Karpas-422 (cell line): ENCODE measurements at places on chromosomes 16 and 17. TPM values are rescaled to one million over a fixed set of nuclear protein-coding genes. Genes with fewer than 3 reads are reported as not detected.

The UNC13D gene
- total RNA-seq: 30.9 and 52.5 TPM in 2 replicates

The SLC52A1 gene
- total RNA-seq: not detected in 2 replicates

The RNF222 gene
- total RNA-seq: not detected in 2 replicates

The SLC35B1 gene
- 24.4 and 37.4 TPM in 2 replicates for total RNA-seq

The AURKB gene
- total RNA-seq: 71.0 and 82.4 TPM in 2 replicates

The TPSAB1 gene
- total RNA-seq: not detected in 2 replicates

The TNFRSF13B gene
- not detected in 2 replicates for total RNA-seq

The MRTFB gene
- 5.3 and 6.5 TPM in 2 replicates for total RNA-seq

The TPSB2 gene
- not detected in 2 replicates for total RNA-seq

The BEAN1 gene
- total RNA-seq: not detected in 2 replicates

The PDILT gene
- total RNA-seq: not detected in 2 replicates

The SLC38A8 gene
- not detected in 2 replicates for total RNA-seq

The CDH13 gene
- 0.56 and 0.79 TPM in 2 replicates for total RNA-seq

The TEKT3 gene
- total RNA-seq: not detected in 2 replicates

The AATK gene
- total RNA-seq: not detected in 2 replicates

The IRX6 gene
- not detected in 2 replicates for total RNA-seq

The DPEP2NB gene
- total RNA-seq: not detected in 2 replicates

The DCXR gene
- total RNA-seq: 103 and 164 TPM in 2 replicates

The ARL4D gene
- total RNA-seq: not detected in 2 replicates

The SLC5A11 gene
- 0.11 and 0.15 TPM in 2 replicates for total RNA-seq

The CDRT15L2 gene
- total RNA-seq: not detected in 2 replicates

The IQCK gene
- 1.3 and 4.9 TPM in 2 replicates for total RNA-seq
